ENCODE measurements at places on chromosomes 4 and X. TPM values are rescaled to one million over a fixed set of nuclear protein-coding genes. Genes with fewer than 3 reads are reported as not detected.

Gene TLR7
- total RNA-seq = 0.82 TPM

Gene PAGE2
- total RNA-seq = not detected

Gene ERAS
- total RNA-seq = not detected

Gene KLKB1
- total RNA-seq = 0.82 TPM

Gene MAGEA10
- total RNA-seq = not detected

Gene LUZP4
- not detected for total RNA-seq

Gene PNMA6A
- 23.2 TPM for total RNA-seq

Gene RHOXF2
- not detected for total RNA-seq

Gene C4orf51
- not detected for total RNA-seq

Gene HTR2C
- total RNA-seq = 11.0 TPM

Gene COX7B2
- not detected for total RNA-seq

Gene CACNA1F
- under 0.01 TPM for total RNA-seq

Gene AKAP14
- not detected for total RNA-seq

Gene ZXDA
- 25.3 TPM for total RNA-seq

Gene CENPVL1
- total RNA-seq = 3.3 TPM

Gene RHOXF1
- total RNA-seq = not detected

Gene TSPAN6
- 33.0 TPM for total RNA-seq

Gene HPSE
- 0.82 TPM for total RNA-seq

Gene FGF13
- total RNA-seq = 128 TPM

Gene ANKRD37
- 9.4 TPM for total RNA-seq

Gene RBMX2
- total RNA-seq = 28.9 TPM

Gene KLHL4
- 31.4 TPM for total RNA-seq

Gene DDX60
- total RNA-seq = 3.3 TPM

Gene NKX3-2
- total RNA-seq = not detected

Gene NUP62CL
- total RNA-seq = 1.6 TPM

Gene PNMA6F
- total RNA-seq = 0.82 TPM

Gene GAGE13
- total RNA-seq = not detected

Gene AMTN
- not detected for total RNA-seq

Gene CSAG3
- total RNA-seq = not detected

Gene DUSP21
- total RNA-seq = not detected
